ENCODE measurements at places on chromosomes 6 and 20.

GRCh38 chr6:163955756-163956155 lies 541.2 kb downstream of the QKI start:
- DNase-seq, result no peak

DNA sequence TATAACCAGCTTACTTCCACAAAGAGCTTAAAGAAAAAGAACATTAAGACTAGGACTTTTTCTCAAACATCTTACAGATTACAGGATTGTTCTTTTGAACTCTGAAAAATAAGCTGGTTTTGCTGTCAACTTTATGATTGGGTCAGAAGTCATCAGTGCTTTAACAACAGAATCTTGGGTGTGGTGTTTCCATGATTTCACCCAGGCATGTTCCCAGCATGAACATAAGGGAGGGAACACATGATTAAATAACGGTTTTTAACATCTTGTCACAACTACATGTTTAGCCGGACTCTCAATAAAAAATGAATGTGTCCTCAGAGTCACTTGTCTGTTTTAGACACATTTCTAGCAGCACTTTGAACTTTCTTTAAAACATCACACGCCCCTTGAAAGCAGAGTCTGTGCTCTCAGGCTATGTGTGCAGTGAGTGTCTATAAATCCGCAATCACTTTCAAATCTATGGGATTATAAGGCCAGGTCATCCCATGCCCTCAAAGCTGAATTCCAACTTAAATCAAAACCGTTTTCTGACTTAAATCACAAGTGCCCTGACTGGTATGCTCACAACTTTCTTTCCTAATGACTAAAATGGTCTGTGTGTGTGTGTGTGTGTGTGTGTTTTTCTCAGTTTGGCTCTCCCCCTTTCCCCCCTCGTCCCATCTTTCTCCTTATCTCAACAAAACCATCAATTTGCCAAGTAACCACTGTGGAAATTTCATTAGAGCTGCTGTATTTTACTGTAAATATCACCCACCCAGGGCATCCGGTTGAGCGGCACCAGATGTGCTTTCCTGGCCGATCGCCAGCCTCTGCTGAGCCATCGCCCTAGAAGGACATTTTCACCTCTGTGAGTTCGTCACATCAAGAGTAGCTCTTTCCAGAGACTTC lies 216.8 kb upstream of the DTNBP1 start:
- no peak for DNase-seq

DNA sequence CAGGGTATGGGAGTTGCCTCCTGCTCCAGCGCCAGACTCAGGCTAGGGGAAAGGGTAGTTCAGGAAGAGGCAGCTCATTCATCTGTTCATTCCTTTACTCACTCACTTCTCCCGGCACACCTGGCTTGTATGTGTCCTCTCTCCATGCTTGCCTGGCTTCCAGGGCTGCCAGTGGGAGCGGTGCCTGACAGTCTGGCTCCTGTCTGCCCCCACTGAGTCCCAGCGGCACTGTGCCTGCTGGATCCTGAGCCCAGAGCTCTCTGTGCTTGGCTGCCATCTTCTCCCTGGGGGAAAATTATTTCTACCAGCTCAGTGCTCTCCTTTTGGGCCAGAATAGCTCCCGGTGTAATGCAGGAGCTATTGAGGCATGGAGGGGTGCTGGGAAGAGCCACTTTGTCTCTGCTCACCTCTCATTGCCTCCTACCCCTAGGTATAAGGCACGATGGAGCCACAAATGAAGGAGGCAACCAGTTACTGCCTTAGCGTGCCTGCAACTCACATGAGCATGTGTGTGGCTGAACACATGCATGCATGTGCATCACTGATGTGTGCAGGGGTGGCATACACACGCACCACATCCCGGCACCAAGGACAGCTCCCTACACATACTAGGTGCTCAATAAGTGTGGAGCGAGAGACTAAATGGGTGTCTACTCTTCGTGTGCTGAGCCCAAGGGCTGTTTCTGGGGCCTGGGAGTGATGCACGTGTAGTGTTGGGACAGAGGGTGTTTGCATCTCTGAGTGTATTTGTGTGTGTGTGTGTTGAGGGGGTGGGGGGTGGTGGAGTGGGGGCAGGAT lies 46.6 kb downstream of the CDH22 start:
- peak; percentile 7 for DNase-seq

DNA sequence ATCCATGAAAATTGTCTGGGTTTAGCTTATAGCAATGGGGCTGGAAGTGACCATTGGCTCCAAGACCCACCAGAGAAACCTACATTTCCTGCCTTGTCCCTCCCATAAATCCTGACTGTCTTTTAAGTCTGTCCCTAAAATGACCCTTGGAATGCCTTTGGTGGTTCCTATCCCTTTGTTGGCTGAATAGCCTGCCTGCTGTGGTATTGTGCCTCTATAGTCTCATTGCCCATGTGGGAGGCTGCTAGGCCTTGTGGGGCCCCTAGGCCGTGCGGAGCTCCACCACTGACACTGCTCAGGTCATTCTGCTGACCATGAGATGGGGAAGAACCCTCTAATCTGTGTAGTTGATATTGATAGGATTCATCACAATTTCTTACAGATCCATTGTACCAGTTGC lies 43.3 kb downstream of the SCP2D1 start:
- no peak for DNase-seq

DNA sequence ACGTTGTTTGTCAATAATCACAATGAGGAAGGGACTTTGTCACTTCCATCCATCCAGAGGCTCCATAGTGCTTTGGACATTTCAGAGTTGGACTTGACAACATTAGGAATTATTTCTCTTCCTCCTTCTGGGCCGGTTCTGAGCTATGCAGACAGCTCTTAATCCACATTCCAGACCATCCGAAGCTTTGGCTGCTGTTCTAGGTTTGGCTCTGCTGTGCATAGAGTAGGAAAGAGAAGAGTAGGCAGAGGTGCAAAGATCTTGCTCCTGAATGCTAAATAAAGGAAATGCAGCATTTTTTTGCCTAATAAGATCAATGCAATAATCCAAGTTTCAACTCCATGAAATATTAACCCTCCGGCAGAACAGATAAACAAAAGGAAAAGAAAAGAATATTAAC lies 251.8 kb upstream of the PRND start:
- DNase-seq, result no peak

- DNase-seq, result no peak
Measured at GRCh38 chr6:1377526-1377925, 11.8 kb upstream of the FOXF2 start.

DNA sequence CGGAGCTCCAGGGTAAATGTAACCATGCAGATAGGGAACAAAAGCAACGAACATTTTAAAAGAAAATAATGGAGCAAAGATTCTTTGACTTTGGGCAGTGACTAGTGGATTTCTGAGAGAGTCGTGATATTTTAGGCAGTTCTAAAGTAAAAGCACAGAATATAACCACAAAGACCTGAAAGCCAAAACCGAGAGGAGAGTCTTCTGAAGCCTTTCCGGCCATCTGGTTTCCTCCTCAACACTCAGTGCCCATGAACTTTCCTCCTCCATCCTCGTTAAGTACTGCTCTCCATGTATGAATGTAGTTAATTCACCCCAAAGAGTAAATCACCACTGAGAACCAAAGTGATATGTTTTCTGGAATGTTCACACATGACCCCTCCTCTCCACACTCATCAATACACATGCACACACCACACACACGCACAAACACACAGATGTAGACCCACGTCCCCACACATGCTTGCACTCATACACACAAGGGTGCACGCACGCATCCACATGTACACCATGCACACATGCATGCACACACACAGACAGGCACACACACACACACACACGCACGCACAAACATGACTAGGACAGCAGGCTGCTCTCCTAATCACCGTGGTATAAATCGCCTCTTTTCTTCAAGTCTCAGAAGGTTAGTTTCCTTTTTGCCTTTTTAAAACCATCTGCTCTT lies 109.5 kb downstream of the MYLK4 start:
- DNase-seq, result no peak

DNA sequence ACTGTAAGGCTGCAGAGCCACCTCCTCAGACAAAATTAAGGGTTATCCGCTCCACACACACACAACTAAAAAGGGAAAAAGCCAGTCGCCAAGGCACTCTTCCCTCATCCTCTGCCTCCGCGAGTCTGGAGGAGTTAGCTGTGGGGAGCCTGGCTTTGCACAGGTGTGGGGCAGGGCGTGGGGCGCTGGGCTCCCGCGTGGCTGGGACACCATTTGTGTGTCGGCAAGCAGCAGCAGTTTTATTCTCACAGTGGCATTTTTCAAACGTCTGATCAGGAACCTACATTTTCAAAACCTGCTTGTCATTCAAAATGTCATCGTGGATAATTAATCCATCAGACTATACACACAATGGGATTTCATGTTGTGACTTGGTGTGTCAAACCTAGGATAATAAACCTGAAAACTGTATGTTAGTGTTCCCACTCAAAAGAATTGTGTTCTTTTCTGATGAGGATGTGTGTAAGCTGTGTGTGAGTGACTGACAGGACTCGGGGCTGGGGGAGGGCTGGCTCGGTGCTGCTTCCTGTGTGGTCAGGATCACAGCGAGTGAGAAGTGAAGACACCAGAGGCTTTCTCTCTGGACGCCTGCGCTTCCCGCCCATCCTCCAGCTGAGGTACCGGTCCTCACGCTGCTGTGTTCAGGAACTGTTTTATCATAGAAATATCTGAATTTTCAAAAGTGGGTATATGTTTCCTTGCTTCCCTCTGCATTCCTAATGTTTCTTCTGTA lies 83.1 kb downstream of the IRF4 start:
- DNase-seq, result no peak

DNA sequence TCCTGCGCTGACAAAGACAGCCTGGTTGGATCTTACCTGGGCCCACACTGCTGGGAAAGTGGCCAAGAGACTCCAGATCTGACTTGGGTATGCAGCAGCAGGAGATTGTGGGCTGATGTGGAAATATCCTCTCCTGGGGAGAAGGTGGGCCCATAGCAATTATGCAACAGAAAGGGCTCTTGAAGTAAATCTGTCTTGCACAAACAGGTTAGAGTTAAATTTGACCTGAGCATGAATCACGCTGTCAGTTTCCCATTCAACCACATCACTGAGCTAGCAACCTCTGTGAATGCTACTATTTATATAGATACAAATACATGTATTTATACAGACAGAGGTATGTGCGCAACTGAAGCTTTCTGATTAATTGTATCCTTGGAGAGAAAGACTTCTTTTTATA lies 28.3 kb upstream of the PDYN start:
- no peak for DNase-seq

All from C1 segment of cervical spinal cord (tissue), 14 donors.